ENCODE measurements at places on chromosomes 1 and 21.
A peak's percentile ranks its signal among the peaks of the same experiment; 100 is the strongest.

GRCh38 chr1:44822981-44823451 is 14.7 kb downstream of the BTBD19 start:
- DNase-seq, result no peak

DNA sequence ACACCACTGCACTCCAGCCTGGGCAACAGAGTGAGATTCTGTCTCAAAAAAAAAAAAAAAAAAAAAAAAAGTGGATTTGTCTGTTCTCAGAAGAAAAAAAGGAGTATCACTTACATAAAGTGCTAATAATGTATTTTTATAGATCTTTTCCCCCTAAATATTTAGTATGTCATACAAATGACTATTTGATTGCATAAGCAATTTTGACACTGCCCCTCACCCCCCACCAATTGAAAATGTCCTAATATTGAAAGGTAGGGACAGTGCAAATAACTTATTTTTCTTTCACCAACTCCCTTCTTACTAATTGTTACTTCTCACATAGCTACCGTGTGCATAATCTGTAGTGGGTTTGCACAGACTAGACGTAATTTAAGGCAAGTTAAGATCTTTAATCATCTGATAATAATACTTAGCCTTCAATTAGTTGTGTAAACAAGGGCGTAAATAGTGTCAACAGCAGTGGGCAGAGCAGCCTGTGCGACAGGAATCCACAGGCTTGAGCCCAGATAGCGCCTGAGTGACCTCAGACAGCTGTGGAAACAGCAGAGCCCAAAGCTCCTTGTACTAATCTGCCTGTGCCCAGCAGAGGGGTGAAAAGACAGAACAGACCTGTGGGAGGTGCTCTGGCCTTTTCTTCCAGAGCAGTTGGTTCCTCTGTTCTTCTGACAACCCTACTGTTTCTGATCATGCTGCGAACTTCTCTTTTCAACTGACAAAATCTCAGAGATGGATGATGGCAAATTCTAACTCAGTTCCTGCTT is 4.5 kb upstream of the IER5 start:
- DNase-seq, result peak; percentile 58

DNA sequence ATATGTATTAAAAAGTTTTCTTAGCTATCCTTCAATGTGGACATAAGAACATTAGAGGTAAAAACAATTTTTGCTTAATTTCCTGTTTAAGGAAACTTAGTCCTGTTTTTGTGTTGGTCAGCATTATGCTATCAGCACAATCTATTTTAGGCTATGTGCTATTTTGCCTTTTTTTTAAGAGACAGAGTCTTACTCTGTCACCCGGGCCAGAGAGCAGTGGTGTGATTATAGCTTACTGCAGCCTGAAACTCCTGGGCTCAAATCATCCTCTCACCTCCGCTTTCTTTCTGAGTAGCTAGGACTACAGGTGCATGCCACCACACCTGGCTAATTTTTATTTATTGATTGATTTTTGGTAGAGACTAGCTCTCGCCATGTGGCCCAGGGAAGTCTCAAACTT is 199.1 kb upstream of the TMPRSS15 start:
- DNase-seq, result no peak

DNA sequence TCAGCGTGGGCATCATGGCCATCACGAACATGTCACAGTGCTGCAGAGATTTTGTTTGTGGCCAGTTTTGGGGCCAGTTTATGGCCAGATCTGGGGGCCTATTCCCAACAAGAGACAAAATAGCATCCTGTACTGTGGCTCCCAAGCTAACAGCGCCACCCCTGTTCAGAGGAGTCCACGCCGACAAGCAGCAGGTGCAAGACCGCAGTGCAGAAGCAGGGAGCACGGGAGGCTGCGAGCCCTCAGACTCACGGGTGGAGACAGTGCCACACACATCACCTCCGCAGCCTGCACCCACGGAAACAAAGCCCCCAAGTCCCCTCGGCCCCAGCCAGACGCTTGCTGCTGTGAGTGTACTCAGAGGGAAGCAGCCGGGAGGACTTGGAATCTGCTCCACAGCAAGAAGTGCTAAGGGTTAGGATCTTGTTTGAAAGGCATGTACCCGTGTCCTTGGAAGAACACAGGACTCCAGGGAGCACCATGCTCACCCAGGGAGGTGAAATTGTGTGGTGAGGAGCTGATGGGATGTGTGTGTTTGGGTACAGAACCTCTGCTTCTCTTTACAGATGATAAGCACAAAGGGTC is 7.1 kb downstream of the TCP10L start:
- peak; percentile 10 for DNase-seq

DNA sequence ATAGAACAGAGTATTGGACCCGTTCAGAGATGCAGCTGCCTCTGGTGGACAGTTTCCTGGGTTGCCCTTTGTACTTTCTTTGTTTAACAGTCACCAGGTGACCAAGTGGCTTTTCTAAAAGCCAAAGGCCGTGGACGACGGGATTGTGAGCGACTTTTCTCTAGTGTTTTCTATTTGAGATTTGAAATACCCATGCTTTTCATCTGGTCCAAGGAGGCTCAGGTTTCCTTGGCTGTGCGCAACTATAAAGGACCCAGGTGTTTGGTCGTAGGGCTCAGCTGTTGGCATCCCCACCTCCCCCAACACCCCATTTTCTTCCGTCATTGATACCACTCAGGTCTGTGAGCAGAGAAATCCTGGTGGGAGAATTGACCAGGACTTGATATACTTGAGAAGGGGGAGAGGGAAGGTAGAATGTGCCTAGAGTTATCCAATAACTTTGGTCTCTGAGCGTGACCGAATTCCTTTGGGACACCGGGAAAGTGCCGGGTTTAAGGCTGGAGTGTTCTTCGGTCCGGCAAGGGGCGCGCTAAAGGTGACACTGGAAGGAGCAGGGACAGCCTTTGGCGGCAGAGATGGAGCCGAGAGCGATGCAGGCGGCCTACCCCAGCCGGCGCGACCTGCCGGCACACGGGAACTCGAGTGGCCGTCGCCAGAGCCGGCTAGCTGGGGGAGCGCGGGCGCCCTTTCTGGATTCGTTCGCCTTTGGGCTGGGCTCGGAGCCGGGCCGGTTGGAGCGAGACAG is 83.4 kb upstream of the BMP8A start:
- no peak for DNase-seq

GRCh38 chr1:203985044-203985443 is 87.9 kb upstream of the SOX13 start:
- DNase-seq, result no peak

DNA sequence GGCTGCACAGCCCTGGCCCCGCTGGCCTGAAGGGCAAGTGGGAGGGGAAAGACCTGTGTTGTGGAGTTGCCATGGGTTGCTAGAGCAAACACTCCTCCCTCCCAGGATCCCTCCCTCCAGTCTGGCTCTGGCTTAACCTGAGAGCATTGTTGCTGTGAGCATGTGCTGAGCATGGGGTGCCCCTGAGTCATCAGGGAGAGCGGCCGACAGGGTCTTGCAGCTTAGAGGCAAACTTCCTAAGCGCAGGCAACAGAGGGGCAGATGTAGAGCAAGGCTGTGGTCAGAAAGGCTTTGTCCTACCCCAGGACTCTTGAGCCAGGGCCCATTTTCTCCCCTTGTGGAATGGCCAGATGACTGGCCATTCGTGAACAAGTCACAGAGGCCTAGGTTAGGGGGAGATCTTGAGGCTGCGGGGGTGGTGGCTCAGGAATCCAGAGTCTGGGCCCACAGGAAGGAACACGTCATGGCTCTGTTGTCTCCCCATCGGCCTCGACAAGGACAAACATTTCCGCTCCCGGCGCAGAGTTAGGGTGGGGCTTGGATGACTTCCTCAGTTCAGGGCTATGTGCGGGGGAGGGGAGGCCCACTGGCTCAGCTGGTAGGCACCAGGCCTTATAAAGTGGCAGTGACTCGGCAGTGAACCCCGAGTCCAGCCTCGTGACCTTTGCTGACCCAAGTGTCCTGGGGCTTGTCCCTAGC is 362 bp upstream of the DYNLT4 start:
- DNase-seq, result peak; percentile 89

DNA sequence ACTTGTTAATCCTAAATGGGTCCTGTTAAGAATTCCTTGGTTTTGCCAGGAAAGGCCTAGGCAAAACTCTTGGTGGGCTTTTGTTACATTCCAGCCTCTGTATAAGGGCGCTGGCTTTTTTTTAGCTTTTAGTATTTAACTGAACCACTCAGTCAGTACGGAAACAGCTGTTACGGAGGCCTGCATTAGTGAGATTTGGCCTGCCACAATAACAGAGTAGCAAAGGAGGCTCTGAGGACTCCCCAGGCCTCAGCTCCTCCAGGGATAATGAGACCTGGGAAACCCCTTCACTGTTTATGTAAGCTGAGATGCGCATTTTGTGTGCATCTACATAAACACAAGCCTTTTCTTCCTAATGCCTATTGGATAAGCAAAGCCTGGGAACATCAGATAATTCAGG is 210.2 kb downstream of the APP start:
- no peak for DNase-seq

- DNase-seq, result no peak
Measured at GRCh38 chr1:9626201-9626608, 25.3 kb upstream of the PIK3CD start.

GRCh38 chr21:14075346-14076142 is 135.2 kb downstream of the LIPI start:
- DNase-seq, result no peak

GRCh38 chr1:111611986-111612385 is 7.6 kb upstream of the RAP1A start:
- no peak for DNase-seq

- no peak for DNase-seq
Measured at GRCh38 chr1:93995837-93996536, 86.8 kb upstream of the GCLM start.

DNA sequence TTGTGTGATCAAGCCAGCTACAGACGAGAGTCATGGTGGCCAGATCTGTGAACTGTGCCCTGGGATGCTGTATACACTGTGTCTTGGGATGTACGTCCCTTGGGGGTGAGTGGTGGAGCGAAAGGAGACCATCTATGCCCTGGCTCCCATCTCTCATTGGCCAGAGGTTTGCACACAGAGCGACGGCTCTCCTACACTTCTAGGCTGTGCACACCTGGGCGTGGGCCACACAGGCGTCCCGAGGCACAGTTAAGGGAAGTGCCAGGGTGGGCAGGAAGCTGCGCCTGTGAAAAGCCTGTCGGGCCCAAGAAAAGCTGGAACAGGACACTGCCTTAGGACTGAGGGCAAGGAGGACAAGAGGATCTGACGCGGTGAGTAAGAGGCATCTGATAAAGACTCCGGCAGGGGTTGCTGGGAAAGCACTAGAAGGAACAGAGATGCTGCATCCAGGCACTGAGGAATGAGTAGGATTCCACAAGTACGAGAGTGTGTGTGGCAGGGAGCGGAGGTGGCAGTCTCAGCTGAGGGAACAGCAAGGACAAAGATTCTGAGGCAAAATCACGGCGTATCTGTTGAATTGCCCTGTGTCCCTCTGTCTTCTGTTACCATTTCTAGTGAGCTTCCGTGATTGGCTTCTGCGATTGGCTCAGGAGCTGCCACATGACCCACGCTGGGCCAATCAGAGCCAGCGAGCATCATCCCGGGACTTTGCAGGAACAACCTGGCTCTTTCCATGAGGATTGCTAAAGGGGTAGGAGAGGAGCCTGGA is 67.9 kb upstream of the ZBTB40 start:
- no peak for DNase-seq

DNA sequence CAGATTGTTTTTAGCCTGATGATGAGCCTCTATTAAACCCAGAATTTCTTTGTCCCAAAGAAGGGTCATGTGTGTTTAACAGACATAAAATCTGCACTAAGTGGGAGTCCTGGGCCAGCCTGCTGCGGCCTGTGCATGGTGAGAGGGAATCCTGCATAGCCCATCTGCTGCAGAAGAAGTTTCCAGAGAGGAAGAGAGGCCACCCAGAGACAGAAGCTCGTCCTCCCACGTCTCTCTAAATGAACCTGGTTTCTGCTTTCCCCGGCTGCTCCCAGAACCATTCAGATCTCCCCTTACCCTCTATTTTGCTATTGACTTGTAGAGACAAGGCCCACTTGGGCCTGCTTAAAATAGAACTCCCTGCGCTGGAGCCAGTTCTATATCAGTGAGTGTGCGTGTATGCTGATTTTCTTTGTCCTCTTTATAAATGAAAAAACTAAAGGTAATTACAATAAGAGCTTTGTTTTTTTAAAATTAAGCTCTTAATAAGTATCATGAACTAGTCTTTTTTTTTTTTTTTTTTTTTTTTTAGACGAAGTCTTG is 142.8 kb upstream of the RAB4A start:
- no peak for DNase-seq

GRCh38 chr1:9251501-9251900 is 16.9 kb downstream of the H6PD start:
- DNase-seq, result no peak

DNA sequence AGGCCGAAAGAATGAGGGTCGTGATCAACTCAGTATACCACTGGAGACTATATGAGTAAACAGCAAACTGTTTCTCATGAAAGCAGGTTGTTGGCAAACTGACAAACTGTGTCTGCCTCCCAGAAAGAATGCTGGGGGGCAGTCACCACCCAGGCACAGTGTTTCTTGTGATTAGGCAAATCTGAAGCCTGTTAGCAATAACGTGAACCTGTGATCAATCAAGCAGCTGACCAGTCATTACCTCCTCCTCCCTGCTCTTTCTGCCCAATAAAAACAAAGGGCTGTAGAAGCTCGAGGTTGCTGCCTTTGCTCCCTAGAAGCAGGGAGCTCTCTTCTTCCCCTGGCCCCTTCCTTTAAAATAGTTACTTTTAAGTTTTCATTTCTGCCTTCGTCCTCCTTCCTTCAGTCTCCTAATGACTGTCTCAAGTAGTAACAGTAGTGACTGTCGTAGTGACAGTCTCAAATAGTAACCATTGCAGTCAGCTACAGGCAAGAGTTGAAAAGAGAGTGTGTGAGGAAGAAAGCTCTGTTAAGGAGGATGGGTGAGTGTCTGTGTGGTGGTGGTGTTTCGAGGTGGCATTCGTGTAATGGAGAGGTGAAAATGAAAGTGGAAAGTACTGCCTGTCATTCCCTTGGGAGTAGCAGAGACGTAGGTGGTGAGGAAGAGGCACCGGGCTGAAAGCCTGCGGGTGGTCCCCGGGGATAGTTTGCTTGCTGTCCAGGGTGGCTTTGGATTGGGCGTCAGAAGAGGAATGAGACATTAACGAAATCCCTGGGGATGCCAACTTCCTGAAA is 14.5 kb downstream of the HHAT start:
- no peak for DNase-seq

DNA sequence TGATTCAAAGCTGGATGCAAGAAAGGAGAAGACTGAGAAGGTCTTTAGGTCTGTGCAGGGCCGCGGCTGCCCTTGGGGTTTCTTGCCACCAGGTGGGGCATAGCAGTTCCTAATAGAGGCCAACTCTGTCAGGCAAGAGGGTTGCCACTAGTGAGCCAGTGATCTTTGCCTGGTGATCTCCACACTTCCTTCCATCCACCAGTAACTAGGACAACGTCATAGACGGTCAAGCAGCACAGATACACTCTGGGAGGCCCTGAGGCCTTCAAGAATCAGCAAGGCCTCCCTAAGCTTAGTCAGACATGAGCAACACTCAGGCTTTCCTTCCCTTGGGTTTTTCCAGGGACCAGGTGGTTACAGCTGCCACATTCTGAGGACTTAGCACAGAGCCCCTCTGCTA is 32.9 kb upstream of the ATP2B4 start:
- DNase-seq, result peak; percentile 50

- no peak for DNase-seq
Measured at GRCh38 chr1:53712276-53712675, 26.7 kb downstream of the GLIS1 start.
